ENCODE measurements at places on chromosomes 1 and 21.

- H3K36me3 ChIP-seq = no peaks in the 10 kb centered on the region
- no peak for DNase-seq
- H3K27ac ChIP-seq = no peak overlapping the region
- H3K27me3 ChIP-seq = no peaks in the 10 kb centered on the region
Measured at GRCh38 chr21:35259457-35259856, 210.4 kb upstream of the RUNX1 start.

DNA sequence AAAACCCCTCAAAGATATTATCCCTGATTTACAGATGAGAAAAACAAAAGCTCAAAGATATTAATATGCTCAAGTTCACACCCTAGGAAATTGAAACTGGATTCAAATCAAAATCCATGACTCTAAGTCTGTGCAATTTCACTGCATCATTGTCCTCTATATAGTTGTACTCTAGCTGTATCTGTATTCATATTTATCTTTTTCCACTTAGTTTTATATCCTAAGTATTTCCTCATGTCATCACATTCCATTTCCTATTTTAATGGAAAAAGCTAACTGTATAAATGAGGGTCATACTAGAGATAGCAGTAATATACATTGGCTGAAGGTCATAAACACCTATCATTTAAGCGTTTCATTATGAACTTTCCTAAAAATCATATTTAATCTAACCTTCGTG, 42.2 kb upstream of the RALGPS2 start:
- H3K36me3 ChIP-seq = no peaks in the 10 kb centered on the region
- H3K4me3 ChIP-seq = no peak overlapping the region
- DNase-seq = no peak
- H3K27me3 ChIP-seq = peaks cover 8% of the 10 kb centered on the region
- peaks cover 2% of the 10 kb centered on the region for H3K4me1 ChIP-seq

DNA sequence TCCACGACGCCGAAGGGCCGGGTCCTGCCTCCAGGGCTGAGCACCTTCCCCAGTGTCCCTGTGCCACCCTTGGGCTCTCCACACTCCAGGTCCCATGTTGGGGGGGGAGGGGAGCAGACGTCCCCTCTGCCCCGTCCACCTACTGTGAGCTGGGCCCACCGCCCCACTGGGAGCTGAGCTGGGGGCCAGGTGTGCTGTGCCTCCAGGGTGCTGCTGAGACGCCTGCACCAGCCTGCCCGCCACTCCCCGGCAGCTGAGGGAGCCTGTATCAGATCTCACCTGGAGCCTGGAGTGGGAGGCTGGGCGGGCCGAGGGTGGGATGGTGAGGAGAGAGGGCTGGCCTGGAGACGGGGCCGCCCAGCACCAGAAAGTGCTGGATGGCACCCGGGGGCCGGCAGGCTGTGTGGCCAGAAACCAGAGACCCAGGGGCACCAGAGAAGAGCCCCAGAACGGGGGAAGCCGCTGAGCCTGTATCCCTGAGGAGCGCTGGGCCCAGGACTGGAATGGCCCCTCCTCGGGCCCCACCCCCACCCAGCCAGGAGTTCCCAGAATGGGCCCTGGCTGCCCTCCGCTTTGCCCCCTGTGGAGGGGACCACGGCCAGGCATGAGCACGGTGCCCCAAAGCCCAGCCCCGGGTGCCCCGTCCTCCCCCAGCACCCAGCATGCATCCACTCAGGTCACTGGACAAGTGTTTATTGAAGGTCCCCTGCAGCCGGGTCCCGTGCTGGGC, 3.4 kb downstream of the TNFRSF18 start:
- H3K4me3 ChIP-seq = no peak overlapping the region
- DNase-seq = peak; percentile 14
- peaks cover 23% of the 10 kb centered on the region for H3K36me3 ChIP-seq
- peaks cover 20% of the 10 kb centered on the region for H3K4me1 ChIP-seq

- peaks cover 1% of the 10 kb centered on the region for H3K4me1 ChIP-seq
- H3K36me3 ChIP-seq = no peaks in the 10 kb centered on the region
- no peak overlapping the region for H3K4me3 ChIP-seq
- DNase-seq = no peak
- H3K27me3 ChIP-seq = peaks cover 19% of the 10 kb centered on the region
Measured at GRCh38 chr21:37546299-37546908, 179.8 kb downstream of the DYRK1A start.

- H3K27ac ChIP-seq = no peak overlapping the region
- no peak for DNase-seq
- no peaks in the 10 kb centered on the region for H3K36me3 ChIP-seq
- H3K4me3 ChIP-seq = no peak overlapping the region
- H3K4me1 ChIP-seq = peaks cover 14% of the 10 kb centered on the region
Measured at GRCh38 chr1:31822766-31823165, 6.9 kb upstream of the SPOCD1 start.

GRCh38 chr1:2607641-2608091, 21.1 kb downstream of the PRXL2B start:
- DNase-seq = no peak
- no peaks in the 10 kb centered on the region for H3K27me3 ChIP-seq
- H3K27ac ChIP-seq = no peak overlapping the region

DNA sequence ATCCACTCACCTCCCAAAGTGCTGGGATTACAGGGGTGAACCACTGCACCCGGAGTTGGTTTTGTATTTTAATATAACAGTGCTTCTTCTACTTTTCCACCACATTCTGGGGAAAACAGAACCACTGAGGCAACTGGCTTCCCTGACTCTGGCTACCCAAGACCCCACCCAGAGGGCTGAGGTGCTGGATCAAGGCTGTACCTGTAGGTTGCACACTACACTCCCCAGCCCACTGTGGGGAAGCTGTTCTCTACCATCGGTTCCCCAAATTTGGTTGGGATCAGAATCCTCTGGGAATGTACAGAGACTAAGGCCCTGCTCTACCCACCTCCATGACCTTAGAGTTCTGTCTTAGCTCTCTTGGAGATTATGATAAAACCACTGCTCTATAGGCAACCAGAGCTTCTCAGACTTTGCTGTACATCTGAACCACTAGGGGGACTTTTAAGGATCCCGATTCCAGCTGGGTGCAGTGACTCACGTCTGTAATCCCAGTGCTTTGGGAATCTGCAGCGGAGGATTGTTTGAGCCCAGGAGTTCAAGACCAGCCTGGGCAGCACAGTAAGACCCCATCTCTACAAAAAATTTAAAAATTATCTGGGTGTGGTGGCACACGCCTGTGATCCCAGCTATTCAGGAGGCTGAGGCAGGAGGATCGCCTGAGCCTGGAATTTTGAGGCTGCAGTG, 51.6 kb downstream of the GNG4 start:
- H3K36me3 ChIP-seq = no peaks in the 10 kb centered on the region
- H3K4me1 ChIP-seq = peaks cover 9% of the 10 kb centered on the region
- no peak overlapping the region for H3K4me3 ChIP-seq
- H3K27ac ChIP-seq = no peak overlapping the region
- peaks cover 5% of the 10 kb centered on the region for H3K27me3 ChIP-seq

Measured in activated CD4-positive, alpha-beta memory T cell treated with anti-CD3 and anti-CD28 coated beads for 36 hours (primary cell).